Muscle of back (tissue), 13 donors: ENCODE measurements at places on chromosomes 12 and 14.

DNA sequence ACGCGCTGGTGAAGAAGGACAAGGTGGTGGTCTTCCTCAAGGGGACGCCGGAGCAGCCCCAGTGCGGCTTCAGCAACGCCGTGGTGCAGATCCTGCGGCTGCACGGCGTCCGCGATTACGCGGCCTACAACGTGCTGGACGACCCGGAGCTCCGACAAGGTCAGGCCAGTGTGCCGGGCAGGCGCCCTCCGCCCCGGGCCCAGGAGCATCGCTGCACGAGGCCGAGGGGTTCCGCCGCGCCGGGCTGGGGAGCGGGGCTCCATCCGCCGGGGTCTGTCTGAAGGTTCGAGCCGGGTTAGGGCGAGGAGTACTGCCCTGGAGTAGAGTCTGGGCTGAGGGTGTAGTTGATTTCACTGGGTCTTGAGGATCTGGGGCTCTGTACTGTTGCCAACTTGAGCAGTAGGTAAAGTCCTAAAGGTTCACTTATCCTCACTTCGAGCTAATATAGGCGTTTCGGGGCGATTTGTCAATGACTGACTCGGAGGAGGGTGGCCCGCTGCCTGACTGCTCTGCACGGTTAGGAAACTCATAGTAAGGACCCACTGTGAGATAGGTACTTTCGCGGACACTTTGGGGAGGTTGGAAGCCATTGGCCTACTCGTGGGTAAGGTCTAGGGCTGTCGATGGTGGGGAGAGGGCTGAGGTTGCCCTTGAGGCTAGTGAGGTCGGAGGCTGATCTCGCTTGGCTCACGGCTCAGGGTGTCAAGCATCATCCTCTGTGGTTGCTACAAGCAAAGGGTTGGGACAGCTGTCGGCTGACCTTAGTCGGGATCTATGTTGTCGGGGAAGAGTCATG is 574 bp downstream of the GLRX5 start:
- peak; percentile 32 for DNase-seq

DNA sequence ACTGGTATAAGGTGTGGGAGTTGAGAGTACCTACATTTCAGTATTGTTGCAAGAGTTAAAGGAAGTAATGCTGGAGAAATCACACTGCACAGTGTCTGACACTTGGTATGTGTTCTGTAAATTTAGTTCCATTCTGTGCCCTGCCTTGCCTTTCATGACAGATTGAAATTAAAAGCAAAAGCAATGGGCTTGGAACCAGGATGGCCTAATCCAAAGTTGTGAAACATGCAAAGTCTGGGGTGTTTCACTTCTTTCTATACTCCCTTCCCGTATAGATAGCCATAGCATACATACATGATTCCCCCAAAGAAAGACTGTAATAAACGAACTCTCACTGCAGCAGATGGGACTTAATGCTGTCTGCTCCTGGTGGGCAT is 281.1 kb downstream of the NRXN3 start:
- DNase-seq = no peak

DNA sequence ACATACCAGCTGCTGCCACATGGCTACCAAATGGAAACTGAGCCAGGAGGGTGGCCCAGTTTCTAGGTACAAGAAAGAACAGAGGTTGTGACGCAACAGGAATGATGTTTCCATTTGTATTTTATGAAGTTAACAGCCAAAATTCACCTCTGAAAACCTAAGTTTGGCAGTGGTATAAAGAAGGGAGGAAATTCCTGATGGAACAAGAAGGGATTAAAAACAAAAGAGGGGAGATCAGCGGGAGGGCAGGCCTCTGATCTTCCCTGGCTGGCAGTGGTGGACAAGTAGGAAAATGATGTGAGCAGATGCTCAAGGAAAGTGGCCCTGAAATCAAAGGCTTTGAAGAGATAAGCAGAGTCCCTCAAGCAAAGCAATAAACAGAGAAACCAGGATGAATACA is 47.3 kb upstream of the BCL2L14 start:
- DNase-seq = no peak

GRCh38 chr12:356276-356988 is 32.7 kb downstream of the KDM5A start:
- DNase-seq = peak; percentile 2

- DNase-seq = no peak
Observed at GRCh38 chr12:94282675-94283074, 134.3 kb downstream of the PLXNC1 start.
